Adipocyte (in vitro differentiated cells): ENCODE measurements at places on chromosomes 7 and 10.

- DNase-seq = peak; percentile 70
Measured at GRCh38 chr7:16811551-16811950, 6.8 kb upstream of the AGR2 start.

GRCh38 chr10:44994752-44995530, 5.8 kb upstream of the ZNF22 start:
- no peak for DNase-seq

GRCh38 chr7:107836237-107837144, 33.5 kb upstream of the SLC26A3 start:
- DNase-seq = no peak

- DNase-seq = no peak
Measured at GRCh38 chr10:123552760-123553554, 113.2 kb upstream of the GPR26 start.

DNA sequence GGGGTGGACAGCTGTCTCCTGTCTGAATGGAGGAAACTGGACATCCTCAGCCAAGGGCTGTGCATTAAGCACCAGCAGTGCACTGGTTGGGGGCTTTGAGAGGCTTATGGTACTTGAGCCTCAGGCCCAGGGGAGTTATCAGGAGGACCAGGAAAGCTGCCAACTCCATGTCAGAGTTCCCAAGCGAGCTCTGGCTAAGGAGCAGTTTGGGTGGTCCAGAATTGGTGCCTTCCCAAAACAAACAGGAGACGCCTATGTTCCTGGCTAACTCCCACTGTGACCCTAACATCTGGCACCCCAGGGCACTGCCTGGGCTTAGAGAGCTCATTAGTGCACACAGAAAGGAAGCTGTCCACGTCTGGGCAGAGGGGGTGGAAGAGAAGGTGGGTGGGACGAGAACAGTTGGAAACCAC, 408.6 kb upstream of the NPVF start:
- no peak for DNase-seq

GRCh38 chr10:30170814-30171213, 111.4 kb upstream of the JCAD start:
- peak; percentile 82 for DNase-seq

GRCh38 chr10:84294766-84295447, 33.5 kb upstream of the CCSER2 start:
- DNase-seq = peak; percentile 14

DNA sequence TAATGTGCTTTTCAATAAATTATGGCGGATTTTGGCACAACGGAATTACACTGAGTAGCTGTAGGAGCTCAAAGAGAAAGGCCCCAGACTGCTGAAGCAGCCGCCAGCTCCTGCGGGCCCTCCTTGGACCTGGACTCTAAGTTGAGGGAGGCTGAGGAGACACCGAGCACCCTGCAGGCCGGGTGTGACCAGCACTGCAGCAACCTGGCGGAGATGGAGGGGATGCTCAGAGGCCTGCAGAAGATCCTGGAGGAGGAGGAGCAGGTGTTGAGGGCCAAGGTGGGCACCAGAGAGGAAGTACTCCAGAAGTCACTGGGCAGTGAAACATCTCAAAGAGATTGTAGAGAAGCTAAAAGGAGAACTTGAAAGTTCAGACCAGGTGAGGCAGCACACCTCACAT, 33.0 kb upstream of the POM121L12 start:
- no peak for DNase-seq

GRCh38 chr7:3937605-3938004, 636.6 kb downstream of the SDK1 start:
- DNase-seq = no peak

GRCh38 chr7:81886211-81886764, 116.4 kb upstream of the HGF start:
- DNase-seq = no peak

DNA sequence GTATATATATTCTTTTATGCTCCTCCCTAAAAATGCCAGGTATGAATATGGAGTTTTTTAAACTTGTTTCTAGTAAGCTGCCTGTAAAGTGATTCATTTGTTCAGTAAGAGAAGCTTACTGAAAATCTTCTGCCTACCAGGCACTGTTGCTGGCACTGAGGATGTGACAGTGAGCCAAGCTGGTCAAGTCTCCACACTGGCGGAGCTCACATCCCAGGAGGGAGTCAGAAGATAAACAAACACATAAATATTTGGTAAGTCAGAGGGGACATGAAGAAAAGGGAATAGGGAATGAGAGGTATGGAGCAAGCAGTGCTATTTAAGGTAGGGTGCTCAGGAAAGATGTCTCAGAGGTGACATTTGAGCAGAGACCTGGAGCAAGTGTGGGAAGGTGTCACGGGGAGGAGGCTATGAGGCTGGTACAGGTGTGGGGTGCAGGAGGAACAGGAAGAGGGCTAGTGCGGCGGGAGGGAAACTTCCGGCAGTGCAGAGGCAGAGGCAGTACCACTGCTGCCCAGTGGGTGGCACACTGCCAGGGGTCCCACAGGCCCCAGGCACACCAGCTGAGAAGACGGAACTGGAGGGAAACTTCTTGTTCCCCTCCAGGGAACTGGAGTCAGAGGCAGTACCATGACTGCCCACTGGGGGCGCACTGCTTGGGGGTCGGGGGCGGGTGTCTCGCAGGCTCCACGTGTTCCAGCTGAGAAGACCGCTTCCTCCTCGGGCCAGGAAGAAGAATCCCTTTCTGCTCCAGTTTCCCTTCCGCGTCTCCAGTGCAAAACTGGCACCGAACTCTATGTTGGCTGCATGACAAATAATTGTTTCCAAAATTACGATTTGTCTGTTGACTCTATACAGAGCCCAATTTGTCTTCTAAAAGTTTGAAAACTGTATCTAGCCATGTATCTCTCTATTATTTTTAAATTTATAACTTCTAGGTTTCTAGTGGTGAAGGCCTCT, 161.0 kb downstream of the TEX36 start:
- no peak for DNase-seq

DNA sequence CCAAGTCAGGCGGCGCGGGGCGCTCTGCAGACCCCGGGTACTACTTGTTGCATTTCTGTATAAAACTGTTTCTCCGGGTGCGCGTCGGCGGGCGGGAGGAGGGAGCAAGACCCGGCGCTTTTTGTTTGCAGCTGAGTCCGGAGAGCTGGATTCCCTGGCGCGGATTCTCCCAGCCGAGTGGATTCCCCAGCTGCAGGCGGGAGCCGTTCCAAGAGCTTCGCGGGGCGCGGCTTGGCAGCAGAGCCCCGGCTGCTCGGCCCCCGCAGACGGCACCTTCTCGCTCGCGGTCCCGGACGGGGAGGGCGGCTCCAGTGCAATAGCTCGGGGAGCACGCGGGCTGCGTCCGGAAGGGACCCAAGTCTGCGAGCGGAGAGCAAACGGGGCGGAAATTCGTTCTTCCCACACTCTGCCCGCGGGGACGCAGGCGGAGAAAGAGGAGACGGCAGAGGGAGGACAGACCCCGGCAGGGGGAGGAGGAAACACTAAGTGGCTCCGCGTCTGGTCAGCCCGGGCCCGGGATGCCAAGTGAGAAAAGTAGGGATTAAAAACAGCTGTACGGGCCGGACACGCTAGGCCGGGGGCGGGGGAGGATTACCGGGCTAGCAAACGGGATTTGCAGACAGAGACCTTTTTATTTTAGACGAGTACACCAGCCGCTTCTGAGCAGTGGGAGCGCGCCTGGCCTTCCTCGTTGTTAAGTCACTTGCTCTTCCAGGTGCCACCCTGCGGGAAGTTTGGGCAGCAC, at the start of gene TRIL:
Gene TRIL (minus strand): TSS at position 96 of the 745 bp plus-strand sequence. CDS start 284 bp downstream, outside the sequence.
- DNase-seq = peak; percentile 76

GRCh38 chr7:80848841-80849240, 70.0 kb downstream of the SEMA3C start:
- no peak for DNase-seq

GRCh38 chr7:149598721-149599308, 101.2 kb upstream of the ZNF746 start:
- DNase-seq = peak; percentile 38

GRCh38 chr7:25968205-25968993, 183.6 kb upstream of the NFE2L3 start:
- no peak for DNase-seq

GRCh38 chr7:28483908-28484605, 71.7 kb downstream of the CREB5 start:
- DNase-seq = peak; percentile 54

DNA sequence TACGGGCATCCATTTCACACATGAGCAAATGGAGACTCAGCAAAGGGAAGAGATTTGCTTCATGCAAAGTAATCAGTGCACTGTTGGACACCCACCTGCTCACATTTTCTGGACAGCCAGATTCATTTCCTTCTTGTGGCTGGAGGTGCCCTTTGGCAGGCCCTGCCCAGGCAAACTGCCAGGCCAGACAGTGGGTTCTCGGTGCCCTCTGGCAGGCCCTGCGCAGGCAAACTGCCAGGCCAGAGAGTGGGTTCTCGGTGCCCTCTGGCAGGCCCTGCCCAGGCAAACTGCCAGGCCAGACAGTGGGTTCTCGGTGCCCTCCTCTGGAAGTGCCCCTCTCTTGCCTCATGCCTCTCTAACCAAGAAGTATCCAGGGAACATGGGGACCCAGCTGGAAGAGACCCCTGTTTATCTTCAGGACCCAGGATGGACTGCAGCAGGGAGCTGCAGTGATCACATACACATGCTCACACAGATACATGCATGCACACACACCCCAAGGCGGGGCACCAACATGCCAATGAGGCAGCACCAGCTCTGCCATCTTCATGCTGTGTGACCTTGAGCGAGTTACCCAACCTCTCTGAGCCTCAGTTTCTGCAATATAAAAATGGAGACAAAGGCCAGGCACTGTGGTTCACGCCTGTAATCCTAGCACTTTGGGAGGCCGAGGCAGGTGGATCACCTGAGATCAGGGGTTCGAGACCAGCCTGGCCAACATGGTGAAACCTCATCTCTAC, 67.1 kb downstream of the OAT start:
- no peak for DNase-seq

DNA sequence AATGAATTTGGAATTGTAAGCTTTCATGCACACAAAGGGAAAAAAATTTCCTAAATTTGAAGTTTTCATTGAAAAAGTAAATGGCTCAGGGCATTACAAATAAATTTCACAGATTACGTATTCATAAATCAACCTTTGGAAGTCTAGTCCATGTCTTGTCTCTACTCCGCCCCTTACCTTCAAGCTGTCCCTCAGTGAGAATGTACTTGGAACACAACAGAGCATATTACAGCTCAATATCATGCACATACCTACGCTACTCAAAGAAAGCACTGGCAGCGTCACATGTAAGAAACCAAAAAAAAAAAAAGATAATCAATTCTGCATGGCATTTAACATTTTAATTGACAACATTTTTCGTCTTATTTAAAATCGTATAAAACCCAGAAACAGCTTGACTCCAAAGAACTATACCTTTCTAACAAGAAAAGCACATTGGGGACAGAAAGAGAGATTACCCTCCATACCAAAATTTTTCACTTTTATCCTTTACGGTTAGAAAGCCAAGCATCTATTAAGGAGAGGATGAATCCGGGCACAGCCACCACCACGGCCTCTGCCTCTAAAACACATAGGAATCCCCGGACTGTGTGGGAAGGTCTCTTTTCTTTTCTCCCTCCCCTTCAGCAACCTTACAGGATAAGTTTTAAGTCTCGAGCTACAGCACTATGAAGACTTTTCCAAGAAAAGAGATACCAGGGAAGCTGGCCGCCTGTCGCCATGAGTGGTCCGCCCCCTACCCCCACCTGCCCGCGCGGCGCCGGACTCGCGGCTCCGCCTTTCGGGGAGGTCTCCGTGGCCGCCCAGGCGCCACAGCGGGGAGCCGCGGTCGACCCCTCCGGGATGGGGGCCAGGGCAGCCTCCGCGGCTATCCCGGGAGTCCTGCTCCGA, 1.1 kb downstream of the JMJD1C start:
- DNase-seq = peak; percentile 74

DNA sequence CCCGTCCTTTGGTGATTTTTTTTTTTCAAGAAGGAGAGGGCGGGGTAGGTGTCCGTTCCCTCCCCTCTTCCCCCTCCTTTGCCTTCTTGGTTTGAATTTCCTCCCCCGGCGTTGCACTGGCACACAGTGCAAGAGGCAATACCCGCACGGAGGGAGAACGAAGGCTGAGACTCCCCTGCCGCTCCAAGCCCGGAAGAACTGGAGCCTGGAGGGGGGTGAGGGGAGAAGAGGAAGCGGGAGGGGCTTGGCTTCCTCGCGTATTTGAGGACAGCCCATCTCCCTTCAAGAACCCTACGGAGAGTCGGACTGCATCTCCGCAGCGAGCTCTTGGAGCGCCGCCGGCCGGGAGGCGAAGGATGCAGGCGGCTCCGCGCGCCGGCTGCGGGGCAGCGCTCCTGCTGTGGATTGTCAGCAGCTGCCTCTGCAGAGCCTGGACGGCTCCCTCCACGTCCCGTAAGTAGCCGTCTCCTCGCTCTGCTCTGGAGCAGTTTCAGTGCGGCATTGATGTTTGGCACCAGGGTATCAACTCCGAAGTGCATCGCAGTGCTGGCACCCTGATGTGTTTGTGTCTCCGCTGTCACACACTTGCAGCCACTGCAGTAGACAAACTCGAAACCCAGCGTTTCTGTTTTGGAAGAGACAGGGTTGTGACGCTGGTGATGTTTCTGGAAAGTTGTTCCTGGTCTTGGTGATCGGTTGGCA, at the start of gene CNTNAP2:
Gene CNTNAP2 (plus strand): TSS at position 281 of the 702 bp plus-strand sequence. CDS start 76 bp downstream, at position 357.
- DNase-seq = peak; percentile 79
